ENCODE measurements at places on chromosomes 12 and 14.

DNA sequence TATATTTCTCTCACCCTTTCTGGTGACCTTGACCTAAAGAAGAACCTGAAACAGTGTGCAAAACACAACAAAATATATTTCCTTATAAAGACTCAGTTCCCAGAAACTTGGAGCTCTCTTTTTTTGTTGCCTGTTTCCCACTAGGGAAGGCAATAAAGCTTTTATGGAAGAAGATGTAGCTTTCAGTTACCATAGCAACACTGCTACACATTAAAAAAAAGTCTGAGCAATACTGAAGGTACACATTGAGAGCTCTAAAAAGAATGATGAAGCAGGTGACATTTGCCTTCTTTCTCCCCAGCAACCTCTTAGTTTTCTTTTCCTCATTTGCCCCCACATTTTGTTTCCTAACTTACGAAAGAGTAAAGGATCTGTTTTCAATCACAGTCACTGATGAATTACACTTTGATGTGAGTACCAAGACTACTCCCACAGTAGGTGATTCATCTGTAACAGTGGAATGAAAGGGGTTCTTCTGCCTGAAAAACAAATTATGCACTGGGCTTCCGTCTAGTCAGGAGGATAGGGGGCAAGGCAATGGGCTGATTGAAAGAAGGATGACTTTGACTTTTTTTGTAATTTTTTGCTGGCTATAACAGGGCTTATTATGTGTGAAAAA lies 1.1 kb upstream of the CATSPERB start:
- DNase-seq = no peak

- DNase-seq = no peak
These were observed 141.9 kb upstream of the PRKD1 start for GRCh38 chr14:30069536-30069935.

DNA sequence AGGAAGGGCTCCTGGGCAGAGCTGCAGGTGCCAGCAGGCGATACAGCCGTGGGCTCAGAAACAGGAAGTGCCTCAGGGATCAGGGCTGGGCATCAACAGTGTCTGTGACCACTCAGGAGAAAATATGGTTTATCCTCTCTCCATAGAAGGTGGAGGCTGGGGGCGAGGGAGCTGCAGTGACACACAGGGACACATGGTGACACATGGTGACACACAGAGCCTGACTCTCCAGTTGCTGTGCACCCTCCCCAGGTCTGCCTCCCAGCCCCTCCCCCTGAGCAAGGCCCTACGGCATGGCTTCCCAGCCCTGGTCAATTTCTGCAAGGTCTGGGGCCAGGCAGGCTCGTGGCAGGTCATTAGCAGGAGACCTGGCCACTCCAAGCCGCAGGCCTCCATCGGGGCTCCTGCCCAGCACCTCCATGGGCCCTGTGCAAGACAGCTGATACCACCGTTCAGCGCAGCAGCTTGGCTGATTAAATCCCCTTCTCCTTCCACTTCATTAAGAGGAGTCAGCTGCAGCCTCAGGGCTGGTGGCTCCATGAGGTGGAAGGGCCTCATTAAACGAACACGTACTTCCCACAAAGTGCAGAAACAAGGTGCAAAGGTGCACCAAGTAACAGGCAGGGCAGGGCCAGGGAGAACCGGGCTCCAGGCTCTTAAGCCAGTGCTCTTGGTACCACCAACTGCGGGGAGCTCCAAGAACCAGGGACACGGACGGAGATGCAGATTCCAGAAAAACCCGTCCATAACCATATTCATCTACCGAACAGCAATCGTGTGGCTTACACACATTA lies 60.7 kb downstream of the CCNK start:
- no peak for DNase-seq

DNA sequence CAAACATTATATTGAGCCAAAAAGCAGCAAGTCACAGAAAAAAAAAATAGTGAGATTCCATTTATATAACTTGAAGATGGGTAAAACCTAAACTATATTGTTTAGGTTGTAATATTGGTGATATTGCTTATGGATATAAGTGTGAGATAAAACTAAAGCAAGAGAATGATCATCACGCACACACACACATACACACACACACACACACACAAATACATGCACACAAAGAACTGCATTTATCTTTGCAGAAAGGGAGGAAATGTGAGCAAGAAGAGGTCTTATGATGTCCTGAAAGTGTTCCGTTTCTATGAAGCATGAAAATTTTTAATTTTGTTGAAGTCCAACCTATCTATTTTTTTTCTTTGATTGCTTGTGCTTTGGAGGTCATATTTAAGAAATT lies 16.4 kb upstream of the AMN1 start:
- no peak for DNase-seq

DNA sequence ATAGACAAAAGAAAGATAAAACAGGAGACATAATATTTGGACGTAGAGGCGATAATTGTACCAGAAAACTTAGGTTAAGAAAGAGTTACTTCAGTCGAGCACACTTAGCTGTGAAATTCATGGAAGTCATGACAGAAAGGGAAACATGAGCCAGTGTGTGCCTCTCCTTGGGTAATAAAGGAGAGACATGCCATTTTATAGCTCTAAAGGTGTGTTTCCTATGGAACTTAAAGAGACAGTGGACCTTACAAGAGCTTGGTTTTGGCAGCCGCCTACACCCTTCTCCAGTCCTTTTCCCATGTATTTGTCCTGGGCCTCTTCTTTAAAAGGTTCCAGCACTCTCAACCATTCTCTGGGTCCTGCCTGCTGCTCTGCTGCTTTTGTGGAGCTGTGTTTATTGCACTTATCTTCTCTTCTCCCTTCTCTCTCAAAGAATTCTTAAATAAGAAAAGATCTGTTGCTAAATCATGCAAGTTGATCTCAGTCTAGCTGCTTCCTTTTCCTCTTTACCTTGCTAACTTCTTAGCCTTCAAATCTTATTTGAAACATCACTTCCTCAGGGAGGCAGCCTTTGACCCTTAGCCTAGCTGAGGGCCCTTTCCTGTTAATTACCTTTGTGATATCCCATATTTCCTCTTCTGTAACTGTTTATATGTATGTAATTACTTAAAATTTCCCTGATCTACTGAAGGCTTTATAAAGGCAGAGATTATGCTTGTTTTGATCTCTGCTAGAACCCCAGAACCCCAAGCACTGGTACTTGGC lies 81.8 kb upstream of the EVL start:
- DNase-seq = no peak

DNA sequence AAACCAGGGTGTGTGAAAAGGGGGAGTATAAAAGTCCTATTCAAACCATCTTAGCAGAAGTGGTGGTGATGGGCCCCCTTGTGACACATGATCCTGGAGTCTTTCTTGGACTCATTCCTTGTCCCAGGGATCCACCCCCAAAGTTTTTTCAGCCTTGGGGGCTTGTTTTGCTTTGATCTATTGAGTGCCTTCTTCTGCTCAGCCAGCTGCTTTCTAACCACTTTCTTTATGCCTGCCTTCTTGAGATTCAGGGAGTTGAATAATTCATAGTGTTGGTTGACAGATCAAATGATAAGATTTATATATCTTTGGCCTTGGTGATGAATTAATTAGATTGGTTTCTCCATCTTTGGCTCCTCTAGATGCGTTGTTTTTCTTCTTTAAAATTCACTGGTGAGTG lies 926.7 kb downstream of the DIO2 start:
- DNase-seq = no peak
